ENCODE measurements at places on chromosomes 5 and 9. TPM values are rescaled to one million over a fixed set of nuclear protein-coding genes. Genes with fewer than 3 reads are reported as not detected.

The PFN3 gene
- not detected for total RNA-seq

The TAF11L7 gene
- total RNA-seq = not detected

- DNase-seq = no peak
Observed at GRCh38 chr5:97151370-97151769, 9.0 kb upstream of the LIX1 start.

DNA sequence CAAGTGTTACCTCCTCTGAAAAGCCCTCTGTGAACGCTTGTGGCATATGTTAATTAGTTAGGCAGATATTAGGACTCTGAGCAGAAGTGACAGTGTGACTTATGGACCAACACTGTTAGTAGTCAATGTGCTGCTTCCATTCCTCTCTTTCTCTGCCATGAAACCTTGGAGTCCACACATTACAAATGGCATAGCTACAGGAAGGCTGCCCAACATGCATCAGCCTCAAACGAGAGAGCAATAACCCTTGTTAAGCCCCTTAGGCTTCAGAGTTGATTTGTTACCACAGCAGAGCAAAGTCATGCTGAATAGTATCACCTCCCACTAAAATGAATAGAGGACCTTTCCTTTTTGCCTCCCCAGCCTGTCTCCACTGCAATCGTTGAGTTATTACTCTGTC, 397.7 kb upstream of the SMARCA2 start:
- no peak for DNase-seq

DNA sequence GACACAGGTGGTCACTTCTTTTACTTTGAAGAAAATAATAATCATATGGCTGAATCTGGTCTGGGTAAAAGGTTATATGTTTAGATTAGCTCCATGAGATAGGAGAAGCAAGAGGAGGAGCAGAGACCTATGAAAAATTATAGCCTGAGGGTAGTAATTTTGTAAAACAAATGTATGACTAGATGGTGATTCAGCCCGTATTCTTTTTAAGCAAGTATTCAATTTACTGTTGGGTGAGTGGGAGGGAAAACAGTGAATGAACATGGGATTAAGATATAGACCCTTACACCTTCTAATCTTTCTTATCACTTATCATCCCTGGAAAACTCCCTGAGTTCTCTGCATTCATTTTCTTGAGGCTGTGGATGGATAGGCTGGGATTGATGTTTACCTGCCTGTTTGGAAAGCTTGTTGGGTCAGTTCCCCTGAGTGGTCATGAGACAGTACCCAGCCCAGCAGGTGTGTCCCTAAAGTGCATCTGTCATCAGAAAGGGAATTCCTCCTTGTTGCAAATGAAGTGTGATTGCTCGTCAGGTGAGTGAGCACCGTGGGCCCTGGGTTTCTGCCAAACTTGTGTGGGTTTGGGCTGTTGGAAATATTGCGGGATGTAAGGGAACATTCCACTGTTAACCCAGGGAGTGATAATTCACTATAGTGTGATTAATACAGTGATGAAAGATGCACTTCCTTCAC, 101.2 kb upstream of the GDNF start:
- no peak for DNase-seq

DNA sequence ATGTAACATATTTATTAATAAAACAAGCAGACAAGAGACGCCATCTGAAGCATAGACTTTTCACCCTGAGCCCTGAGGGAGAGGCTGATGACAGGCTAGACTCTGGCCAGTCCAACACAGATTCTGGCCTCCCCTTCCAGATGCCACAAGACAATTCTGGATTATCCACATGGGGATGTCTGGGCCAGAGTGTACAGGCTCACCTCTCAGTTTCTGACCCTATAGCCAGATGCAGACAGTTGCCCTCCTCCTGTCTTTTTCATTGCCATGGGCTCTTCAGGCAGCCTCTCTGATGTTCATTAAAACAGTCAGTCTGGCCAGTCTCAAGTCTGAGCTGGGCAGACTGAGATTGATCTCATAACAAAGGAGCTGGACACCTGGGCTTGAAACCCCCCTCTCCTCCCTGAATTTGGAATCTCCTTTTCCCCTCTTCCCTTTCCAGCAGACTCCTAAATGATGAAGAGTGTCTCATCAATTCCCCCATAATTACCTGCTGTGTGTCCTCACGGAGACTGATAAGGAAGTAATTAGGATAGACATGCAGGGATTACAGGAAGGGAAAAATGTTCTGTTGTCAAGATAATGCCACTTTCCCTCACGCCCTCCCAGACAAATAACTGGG, 89.6 kb downstream of the ASTN2 start:
- DNase-seq = no peak

DNA sequence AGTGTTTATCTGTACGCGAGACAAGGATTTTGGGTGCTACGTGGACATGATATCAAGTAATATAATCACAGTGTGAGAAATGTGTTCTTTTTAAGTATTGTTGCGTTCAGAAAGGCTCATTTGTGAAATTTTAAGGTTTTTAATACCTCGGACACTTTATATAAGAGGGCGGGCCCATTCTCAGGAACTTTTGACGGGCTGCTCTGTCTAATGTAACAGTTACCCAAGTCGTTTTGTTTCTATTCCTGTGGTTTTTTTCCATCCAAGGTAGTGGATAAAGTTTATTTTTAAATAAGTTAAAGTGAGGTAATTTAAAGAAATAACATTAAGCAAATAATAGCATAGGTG, 525 bp downstream of the SRP19 start:
- no peak for DNase-seq

Data from epithelial cell of proximal tubule (primary cell).